ENCODE measurements at places on chromosomes 2 and 18. TPM values are rescaled to one million over a fixed set of nuclear protein-coding genes. Genes with fewer than 3 reads are reported as not detected.
A peak's percentile ranks its signal among the peaks of the same experiment; 100 is the strongest.

DNA sequence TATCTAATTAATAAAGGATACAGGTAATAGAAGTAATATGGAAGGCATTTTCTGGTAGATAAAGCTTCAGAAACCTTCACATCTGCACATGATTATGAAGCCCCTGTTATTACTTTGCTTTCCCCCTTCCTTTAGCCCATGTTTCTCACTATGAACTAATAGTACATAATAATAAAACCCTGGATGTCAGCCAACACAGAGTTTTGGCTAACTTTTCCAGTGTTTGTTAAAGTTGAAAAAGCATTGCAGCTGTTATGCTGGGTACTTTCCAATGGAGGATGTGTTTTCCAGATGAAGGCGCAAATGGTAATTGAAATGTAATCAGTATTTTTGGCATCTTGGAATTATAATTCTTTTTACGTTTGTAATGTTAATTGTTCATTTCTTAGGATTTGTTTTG, 43.5 kb downstream of the SPTBN1 start:
- DNase-seq = no peak

- DNase-seq = peak; percentile 4
Observed at GRCh38 chr2:6352906-6353515, 512.7 kb downstream of the CMPK2 start.

GRCh38 chr18:60113396-60113795, 213.6 kb downstream of the PMAIP1 start:
- DNase-seq = no peak

COL6A3 gene
- total RNA-seq = 4.1 TPM

All from K562 (cell line).